Astrocyte (in vitro differentiated cells and primary cell): ENCODE measurements at places on chromosomes 4 and X. TPM values are rescaled to one million over a fixed set of nuclear protein-coding genes. Genes with fewer than 3 reads are reported as not detected.

Gene APELA
- 0.30 and 0.89 TPM in 2 replicates for total RNA-seq

Gene GPRASP2
- 9.1 and 10.1 TPM in 2 replicates for total RNA-seq

Gene DACH2
- total RNA-seq = 0.12 and 0.16 TPM in 2 replicates

Gene MGAT4D
- not detected in 2 replicates for total RNA-seq

Gene UCHL1
- 1,149 and 1,154 TPM in 2 replicates for total RNA-seq

Gene PCYT1B
- 5.6 and 6.3 TPM in 2 replicates for total RNA-seq

GRCh38 chrX:138128027-138128671 lies 562.2 kb downstream of the ZIC3 start:
- H3K4me3 ChIP-seq = no peak overlapping the region
- peaks cover 5% of the 10 kb centered on the region for H3K4me1 ChIP-seq
- DNase-seq = peak; percentile 9
- no peaks in the 10 kb centered on the region for H3K36me3 ChIP-seq

- no peak overlapping the region for H3K4me3 ChIP-seq
- no peaks in the 10 kb centered on the region for H3K27me3 ChIP-seq
- no peaks in the 10 kb centered on the region for H3K4me1 ChIP-seq
- no peak overlapping the region for H3K27ac ChIP-seq
- no peaks in the 10 kb centered on the region for H3K36me3 ChIP-seq
- no peak for DNase-seq
These were observed 819.5 kb downstream of the TECRL start for GRCh38 chr4:63589796-63590195.

- H3K4me1 ChIP-seq = no peaks in the 10 kb centered on the region
- H3K4me3 ChIP-seq = no peak overlapping the region
- no peak overlapping the region for H3K27ac ChIP-seq
- H3K27me3 ChIP-seq = no peaks in the 10 kb centered on the region
These were observed 438.0 kb upstream of the CPEB2 start for GRCh38 chr4:14564281-14564680.

GRCh38 chr4:111639876-111640275 lies 505.4 kb upstream of the FAM241A start:
- DNase-seq = peak; percentile 6
- H3K36me3 ChIP-seq = no peaks in the 10 kb centered on the region
- H3K27me3 ChIP-seq = no peaks in the 10 kb centered on the region
- no peaks in the 10 kb centered on the region for H3K4me1 ChIP-seq

DNA sequence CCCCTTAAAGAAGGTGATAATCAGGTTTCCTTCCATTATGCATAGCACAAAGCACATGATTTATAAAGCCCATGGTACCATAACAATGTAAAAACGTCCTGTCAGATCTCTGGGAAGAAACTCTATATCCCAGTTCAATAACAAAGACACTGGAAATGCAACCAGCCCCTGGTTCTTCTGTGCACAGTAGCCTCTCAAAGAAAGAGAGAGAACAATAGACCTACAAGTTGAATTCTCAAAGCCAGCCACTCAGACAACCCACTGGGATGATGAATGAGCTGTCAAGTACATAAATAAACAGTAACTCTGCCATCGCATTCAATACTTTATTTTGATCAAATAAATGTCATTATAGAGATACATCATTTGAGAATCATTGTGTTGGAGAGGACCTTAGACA lies 400.1 kb upstream of the CPEB2 start:
- no peaks in the 10 kb centered on the region for H3K36me3 ChIP-seq
- no peaks in the 10 kb centered on the region for H3K4me1 ChIP-seq
- H3K27ac ChIP-seq = no peak overlapping the region

- no peaks in the 10 kb centered on the region for H3K27me3 ChIP-seq
- peaks cover 4% of the 10 kb centered on the region for H3K4me1 ChIP-seq
- DNase-seq = no peak
- no peak overlapping the region for H3K4me3 ChIP-seq
- H3K36me3 ChIP-seq = no peaks in the 10 kb centered on the region
- no peak overlapping the region for H3K27ac ChIP-seq
These were observed 376.9 kb upstream of the CTSO start for GRCh38 chr4:156330436-156331031.

- no peak overlapping the region for H3K4me3 ChIP-seq
- H3K27ac ChIP-seq = no peak overlapping the region
- peaks cover 16% of the 10 kb centered on the region for H3K4me1 ChIP-seq
These were observed 6.6 kb downstream of the FBXL5 start for GRCh38 chr4:15648600-15648999.

GRCh38 chrX:3044196-3044595 lies 2.9 kb downstream of the ARSF start:
- H3K27ac ChIP-seq = no peak overlapping the region
- H3K36me3 ChIP-seq = no peaks in the 10 kb centered on the region
- no peaks in the 10 kb centered on the region for H3K27me3 ChIP-seq
- peak; percentile 47 for DNase-seq
- no peak overlapping the region for H3K4me3 ChIP-seq
- no peaks in the 10 kb centered on the region for H3K4me1 ChIP-seq

GRCh38 chr4:52925531-52925968 lies 63.4 kb downstream of the RASL11B start:
- H3K27ac ChIP-seq = no peak overlapping the region
- no peak overlapping the region for H3K4me3 ChIP-seq
- H3K27me3 ChIP-seq = no peaks in the 10 kb centered on the region
- H3K36me3 ChIP-seq = no peaks in the 10 kb centered on the region

GRCh38 chrX:69362354-69362753 lies 141.8 kb upstream of the NALF2 start:
- no peak overlapping the region for H3K4me3 ChIP-seq
- H3K27ac ChIP-seq = no peak overlapping the region
- no peak for DNase-seq
- H3K4me1 ChIP-seq = no peaks in the 10 kb centered on the region
- no peaks in the 10 kb centered on the region for H3K36me3 ChIP-seq

DNA sequence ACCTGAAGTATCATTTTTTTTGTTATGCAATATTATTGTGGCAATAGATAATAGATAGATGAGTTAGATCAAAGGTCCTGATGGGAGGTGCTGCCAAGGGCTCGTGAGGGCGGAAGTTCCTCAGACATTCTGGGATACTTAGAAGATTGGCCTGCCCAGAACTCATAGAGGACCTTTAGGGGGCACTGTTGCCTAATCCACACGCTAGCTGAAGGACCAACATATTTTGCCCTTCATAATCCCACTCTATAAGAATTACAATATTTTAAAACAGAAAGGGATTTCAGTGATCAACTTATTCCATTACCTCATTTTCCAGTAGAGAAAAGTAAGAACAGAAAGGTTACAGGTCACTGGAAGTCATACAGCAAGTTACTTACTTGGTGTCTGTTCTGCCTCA lies 22.9 kb upstream of the COX7B2 start:
- no peaks in the 10 kb centered on the region for H3K4me1 ChIP-seq
- H3K27ac ChIP-seq = no peak overlapping the region
- DNase-seq = peak; percentile 30
- H3K4me3 ChIP-seq = no peak overlapping the region
